ENCODE measurements at places on chromosomes 5 and 9.

DNA sequence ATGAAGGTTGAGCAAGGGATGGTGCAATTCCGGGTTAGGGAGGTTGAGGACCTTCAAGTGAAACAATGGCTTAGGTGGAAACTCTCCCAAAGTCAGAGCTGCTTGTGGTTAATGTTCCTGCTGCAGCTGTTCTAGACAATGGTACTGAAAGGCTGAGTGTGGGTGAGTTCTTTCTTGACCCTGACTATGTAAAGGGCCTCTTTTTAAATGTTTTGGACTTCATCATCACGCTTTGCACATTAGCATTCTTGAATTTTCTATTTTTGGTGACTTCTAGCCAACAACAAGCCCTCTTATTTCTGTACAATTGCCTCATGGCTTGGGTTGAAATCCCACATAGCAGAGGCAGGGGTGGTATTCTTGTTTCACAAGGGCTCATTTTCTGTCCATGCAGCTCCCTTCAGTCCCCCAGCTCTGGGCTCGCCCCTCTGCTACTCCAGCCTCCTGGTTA lies 136.3 kb upstream of the ANKRD55 start:
- DNase-seq, result no peak

- DNase-seq, result no peak
Measured at GRCh38 chr9:121281614-121282276, 13.8 kb downstream of the GSN start.

GRCh38 chr5:126003309-126003708 lies 419.9 kb upstream of the GRAMD2B start:
- no peak for DNase-seq

- DNase-seq, result peak; percentile 8
Measured at GRCh38 chr5:113050721-113051382, 74.3 kb downstream of the DCP2 start.

DNA sequence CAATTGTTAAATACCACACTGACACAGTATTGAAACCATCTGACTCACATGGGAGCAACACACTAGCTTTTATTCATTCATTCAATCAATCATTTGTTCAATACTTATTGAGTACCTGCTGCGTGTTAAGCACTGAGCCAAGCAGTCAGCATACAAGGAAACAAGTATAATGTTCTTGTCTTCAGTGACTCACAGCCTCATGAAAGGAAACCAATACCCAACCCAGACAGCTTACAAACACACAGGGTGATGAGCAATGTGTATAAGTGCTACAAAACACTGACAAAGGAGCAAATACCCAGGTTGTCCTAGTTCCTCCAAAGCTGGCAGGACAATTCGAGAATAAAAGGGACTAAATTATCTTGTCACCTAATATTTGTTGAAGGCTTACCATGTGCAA lies 67.6 kb upstream of the RASEF start:
- no peak for DNase-seq

DNA sequence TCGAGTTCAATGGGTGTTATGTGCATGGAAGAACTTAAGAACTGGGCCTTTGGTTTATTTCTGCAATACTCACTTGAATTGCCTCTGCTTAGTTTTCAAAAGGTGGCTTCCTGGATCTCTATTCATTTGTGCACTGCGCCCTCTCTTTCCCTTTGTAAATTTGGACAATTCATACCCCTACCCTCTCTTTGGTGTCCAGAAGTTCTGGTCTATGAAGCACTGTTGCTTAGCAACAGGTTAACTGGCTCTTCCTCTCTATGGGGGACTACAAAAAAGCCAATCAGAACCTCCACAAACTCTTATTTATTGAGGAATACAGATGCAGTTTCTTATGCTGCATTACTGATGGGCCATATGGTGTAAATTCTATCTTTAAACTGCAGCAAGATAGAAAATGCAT lies 13.5 kb upstream of the FAM120A start:
- DNase-seq, result no peak

DNA sequence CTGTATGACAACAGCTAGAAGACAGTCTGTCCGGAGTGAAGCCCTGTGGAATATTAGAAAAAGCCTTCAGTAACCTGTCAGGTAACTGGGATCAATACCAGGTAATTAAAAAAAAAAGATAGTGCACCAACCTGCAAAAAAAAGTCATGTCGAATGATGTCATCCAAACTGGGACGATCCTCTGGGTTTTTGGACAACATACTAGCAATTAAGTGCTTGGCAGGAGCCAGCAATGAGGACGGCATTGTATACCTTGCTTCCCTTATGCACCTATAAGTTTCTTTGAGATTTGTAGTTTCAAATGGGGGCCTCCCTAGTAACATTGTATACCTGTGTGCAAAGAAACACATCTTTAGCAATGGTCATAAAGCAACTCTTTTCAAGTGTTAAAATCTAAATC lies 2.8 kb downstream of the PLK2 start:
- DNase-seq, result no peak

DNA sequence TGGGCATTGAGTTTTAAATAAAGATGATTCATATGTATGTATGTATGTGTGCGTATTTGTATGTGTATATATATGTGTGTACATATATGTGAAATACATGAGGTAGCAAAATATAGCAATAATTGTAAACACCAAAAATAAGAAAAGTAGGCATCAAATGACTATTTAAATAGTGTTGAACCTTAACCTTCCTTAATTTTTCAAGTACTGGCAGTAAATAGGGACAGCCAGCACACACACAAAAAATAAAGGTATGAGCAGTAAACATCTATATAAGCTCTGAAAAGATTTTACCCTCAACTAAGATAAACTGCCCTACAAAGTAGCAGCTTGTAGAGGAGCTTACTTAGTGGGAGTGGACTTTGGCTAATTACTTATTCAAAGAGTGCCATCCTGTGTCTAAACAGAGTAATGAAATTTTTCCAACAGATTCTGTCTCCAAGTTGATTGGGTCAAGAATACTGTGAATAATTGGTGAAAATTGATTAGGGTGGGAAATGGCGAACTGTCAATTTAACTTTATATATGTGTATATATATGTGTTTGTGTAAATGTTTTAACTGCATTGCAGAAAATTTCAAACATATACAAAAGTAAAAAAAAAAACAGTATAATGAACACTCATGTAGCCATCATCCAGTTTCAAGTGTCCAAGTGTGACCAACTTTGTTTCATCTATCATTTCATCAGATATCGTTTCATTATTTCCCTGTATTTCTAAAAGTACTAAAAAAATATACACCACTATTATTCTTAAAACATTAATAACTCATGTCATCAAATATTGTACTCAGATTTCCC lies 2.0 kb upstream of the ADAMTS6 start:
- no peak for DNase-seq

All from activated CD4-positive, alpha-beta T cell treated with anti-CD3 and anti-CD28 coated beads for 4 hours (primary cell).